ENCODE measurements at places on chromosomes 13 and 19.

GRCh38 chr13:30666113-30666512 lies 48.4 kb downstream of the USPL1 start:
- no peak for DNase-seq

DNA sequence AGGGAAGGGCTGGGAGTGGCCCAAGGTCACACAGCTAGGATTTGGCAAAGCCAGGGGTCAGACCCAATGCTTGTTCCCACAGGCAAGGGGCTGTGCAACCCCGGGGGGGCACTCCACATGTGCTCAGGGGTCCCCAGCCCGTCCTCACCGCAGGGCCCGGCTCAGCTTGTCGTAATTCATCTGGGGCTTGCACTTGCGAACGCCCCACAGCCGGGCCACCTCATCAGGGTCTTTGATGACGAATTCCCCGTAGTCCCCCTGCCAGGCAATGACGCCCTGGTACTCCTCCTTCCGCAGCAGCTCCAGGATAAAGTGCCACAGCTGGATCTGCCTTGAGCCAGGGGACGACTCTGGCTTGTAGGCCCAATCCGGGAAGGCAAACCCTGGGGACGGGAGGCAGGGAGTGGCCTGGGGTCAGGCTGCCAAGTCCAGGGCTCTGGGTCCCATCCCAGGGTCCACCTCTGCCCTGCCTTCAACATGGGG lies 4.7 kb downstream of the ERF start:
- peak; percentile 73 for DNase-seq

DNA sequence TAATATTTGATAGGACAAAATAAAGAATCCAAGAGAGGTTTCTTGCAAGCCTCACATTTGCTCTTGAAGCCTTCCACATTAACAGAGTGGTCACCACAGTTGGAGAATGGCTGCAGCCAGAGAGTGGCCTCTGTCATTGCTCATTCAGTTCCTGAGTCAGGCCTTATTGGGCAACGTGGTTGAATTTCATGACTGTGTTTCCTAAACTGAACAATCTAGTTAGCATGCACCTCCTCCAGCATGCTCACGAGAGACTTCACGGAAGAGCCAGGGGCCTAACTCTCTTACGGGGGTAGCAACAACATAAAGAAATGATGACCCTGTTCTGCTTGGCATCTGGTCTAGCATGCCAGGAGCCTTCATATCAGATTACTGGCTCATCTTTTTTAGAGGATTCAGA lies 9.6 kb upstream of the UBL3 start:
- DNase-seq, result no peak

GRCh38 chr19:5152013-5152763 lies 183.3 kb downstream of the KDM4B start:
- no peak for DNase-seq

- DNase-seq, result peak; percentile 99
Measured at GRCh38 chr19:2168619-2169424, 5.1 kb downstream of the DOT1L start.

GRCh38 chr19:15439078-15439799 lies 10.5 kb downstream of the WIZ start:
- DNase-seq, result no peak

DNA sequence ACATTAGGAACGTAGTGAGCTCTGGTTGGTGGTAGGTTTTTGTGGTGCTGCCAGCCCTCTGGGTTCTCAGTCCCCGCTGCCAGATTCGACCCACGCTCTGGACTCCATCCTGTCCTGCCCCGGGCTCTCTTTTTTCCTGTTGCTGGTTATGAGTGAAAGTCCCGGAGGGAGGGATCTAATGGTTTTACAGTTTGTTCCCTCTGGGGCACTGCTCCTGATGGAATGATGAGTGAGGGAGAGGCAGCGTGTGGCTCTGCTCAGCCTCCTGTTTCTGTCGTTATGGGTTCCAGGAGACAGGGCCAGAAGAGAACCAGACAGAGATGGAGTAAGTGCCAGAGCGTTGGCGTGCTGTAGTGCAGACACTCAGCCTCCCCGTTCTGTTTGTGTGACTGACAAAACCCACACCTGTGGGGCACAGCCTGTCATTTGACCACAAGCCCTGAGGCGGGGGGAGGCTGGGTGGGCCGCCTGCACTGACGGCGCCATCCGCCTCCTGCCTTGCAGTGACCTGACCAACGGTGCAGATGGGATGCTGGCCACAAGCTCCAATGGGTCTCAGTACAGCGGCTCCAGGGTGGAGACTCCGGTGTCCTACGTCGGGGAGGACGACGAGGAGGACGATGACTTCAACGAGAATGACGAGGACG lies 18.3 kb downstream of the ATP4B start:
- no peak for DNase-seq

DNA sequence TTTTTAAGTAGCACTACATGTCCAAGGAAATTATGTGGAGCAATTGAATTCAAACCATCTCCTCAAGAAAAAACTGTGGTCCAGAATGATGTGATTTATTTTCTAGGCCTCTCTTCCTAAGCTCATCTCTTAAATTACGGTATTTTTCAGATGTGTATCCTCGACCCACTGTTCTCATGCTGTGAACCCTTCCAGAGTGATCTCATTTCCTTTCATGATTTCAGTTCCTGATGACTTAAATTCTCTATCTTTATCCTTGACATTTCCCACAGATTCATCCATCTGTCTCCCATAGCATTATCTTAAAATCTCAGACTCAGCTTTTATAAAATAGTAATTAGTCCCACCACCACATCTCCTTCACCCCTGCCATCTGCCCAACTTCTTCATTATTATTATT lies 117.6 kb upstream of the SPRY2 start:
- DNase-seq, result no peak

GRCh38 chr13:65677906-65678305 lies 1552.2 kb downstream of the PCDH9 start:
- DNase-seq, result no peak

DNA sequence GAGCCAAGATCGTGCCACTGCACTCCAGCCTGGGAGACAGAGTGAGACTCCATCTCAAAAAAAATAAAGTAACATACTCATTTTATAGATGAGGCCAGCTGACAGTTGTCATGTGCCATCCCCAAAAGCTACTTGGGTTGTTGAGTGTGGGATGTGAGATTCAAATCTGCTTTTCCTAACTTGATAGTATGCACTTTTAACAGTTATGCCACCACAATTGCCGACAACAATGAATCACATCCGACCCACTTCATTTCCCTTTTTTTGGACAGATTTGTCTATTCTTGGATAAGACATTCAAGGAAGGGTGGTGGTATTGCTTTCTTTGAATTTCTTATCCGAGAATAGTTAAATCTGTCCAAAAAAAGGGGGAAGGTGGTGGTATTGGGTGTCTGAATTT lies 16.3 kb upstream of the DNMT1 start:
- DNase-seq, result no peak

- DNase-seq, result no peak
Measured at GRCh38 chr19:37936166-37936565, 29.2 kb downstream of the SIPA1L3 start.

GRCh38 chr13:98143157-98143553 lies 261 bp downstream of the FARP1 start:
- DNase-seq, result no peak

DNA sequence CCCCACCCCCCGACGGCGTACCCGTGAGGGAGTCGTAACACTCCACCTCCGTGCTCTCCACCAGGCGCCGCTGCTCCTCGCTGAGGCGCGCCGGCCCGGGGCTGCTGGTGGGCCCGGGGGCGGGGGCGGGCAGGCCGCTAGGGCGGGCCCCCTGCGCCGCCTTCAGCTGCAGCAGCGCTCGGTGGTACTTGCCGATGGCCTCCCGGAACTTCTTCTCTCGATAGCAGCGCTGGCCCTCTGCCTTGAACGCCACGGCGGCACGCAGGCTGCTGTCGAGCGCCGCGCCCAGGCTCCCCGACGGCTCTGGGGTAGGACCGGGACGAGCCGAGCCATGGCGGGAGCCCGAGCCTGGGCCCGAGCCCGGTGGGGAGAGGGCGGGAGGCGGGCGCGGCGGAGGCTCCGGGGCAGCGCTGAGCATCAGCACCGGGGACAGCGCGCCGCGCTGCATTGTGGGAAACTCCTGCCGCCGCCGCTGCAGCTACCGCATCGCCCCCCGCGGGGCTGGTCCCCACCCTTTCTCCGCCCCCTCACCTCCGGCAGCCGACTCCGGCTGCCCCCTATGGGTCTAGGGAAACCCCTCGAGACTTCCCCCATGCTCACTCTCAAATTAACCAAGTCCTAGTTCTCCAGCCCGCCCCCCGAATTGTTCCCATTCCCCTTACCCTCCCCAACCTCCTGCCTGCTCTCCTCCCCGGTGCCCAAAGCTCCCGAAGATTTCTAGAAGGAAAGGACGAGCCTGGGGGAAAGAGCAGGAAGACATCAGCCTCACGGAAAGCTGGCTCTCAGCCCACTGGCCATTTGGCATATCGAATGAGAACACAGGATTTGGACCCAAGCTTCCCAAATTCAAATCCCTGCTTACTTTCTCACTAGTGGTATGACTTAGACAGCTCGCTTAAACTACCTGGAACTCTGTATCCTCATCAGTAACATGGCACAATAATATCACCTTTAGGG lies at the start of gene TTC9B:
Gene TTC9B, minus strand, starts transcription at position 451 of the 957 bp plus-strand sequence. Its CDS starts 3 bp downstream, at position 448.
- DNase-seq, result no peak

GRCh38 chr19:40553885-40554857 lies 22.5 kb upstream of the SHKBP1 start:
- no peak for DNase-seq

DNA sequence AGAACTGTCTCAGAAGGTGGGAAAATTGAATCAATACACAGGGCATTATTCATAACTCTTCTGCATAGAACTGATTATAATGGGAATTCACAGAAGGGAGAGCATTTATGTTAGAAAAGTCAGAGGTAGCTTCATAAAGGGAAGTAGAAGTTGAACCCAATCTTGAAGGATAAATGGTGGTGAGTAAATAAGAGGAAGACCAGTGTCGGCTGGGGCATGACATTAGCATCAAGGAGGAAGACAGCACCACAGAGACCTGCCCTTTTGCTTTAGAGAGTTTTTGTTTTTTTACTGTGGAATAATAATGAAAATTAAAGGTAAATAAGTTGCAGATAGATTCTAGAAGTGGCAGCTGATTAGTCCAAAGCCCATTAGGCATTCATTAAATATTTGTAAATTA lies 21.9 kb downstream of the CDC16 start:
- no peak for DNase-seq

DNA sequence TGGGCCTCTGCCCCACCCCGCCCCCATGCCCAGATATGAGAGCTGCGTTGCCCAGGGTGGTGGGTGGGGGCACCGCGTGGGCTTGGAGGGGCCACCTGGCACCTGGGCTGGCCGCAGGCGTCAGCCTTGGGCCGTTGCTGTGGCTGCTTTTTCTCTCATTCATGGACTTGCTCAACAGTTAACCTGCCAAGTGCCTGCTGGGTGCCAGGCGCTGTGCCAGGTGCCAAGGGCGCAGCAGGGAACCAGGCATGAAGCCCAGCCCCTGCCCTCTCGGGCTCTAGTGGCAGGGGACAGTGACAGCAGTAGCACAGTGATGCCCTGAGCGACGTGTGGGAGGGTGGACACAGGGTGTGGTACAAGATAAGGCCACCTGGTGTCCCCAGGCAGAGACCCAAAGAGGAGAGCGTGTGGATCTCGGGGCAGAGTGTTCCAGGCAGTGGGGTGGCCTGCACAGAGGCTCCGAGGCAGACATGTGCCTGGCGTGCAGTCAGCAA lies 28.1 kb downstream of the DHX34 start:
- no peak for DNase-seq

GRCh38 chr19:23882493-23882892 lies 32.2 kb upstream of the ZNF726 start:
- DNase-seq, result no peak

DNA sequence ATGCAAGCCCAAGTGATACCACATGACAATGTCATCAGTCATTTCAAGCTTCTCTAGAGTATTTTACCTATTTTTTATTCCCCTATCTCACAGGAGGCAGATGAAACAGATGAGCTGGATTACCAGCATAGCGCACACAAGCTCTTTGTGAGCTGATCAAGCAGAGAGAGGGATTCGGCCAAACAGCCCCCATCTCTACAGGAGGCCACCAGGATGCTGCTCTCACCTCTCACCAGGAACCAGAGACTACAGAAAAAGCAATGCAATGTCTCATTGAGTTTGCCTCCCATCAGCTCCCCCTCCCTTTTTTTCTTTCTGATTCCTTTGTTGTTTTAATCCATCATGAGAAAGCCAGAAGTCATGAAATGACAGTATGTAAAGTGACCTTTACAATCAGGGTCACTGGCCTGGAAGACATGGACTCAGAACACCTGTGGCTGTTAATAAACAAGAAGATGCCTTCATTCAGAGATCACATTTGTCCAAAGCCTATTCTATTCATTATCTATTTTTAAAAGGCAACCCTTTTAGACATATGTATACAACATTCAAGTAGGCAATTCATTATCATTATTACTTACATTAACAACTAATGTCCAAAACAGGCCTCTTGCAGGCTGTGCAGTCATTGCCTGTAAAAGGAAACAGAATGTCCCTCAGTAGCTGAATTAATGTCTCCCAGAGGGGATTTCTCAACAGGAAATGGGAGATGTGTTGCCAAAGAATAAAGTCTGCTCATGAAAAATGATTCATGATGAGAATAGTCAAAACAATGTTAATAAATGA lies 656.6 kb downstream of the TBC1D4 start:
- no peak for DNase-seq

DNA sequence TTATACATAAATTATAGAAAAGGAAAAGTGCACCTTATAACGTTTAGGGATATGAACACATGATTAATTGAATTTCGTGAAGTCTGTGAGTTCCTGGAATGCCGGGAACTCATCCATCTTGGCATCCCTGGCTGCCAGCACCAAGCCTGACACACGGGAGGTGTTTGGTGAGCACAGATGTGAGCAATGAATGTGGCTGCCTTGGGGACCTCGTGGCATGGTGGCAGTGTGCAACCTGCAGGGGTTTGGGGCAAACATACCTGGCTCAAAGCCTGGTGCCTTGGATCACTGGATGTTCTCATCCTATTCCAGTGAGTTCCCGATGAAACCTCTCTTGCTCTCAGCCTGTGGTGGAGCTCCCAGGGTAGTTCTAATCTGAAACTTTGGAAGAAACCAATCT lies 10.4 kb upstream of the MAP2K2 start:
- no peak for DNase-seq

- no peak for DNase-seq
Measured at GRCh38 chr19:12244370-12244769, 50.3 kb downstream of the ZNF44 start.

DNA sequence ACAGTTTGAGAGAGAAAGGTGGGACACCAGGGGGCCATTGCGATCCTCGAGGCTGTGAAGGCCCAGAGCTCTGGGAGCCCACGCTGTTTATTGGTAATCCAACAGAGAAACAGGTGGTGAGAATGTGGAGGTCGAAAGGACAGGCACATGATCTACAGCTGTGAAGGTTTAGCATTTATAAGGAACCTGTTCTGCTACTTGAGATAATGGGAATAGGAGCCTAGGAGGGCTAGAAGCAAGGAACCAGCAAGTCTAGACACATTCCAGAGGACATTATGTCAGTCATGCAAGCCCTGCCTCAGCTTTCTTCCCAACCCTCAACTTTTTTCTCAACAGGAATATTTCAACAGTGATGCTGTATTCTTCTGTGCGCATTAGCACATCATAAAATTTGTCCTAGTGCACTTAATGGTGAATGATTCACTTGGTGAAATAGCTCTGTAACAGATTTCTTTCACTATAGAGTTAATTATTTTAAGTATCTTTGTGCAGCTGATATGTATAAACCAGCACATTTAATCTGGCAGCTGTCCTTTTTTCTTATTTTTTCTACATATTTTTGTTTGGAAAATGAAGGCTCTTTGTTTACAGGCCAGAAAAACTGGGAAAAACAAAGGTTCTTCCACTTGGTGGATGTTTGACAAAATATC lies 25.4 kb downstream of the ZNF90 start:
- DNase-seq, result no peak

- DNase-seq, result no peak
Measured at GRCh38 chr13:79043208-79043607, 362.8 kb downstream of the RBM26 start.

Data from right atrium auricular region (tissue), 2 donors.